ENCODE measurements at places on chromosomes 12 and 14.

GRCh38 chr12:109642506-109643132, 69.0 kb downstream of the MVK start:
- no peak for DNase-seq

GRCh38 chr12:29148596-29148910, 525 bp upstream of the FAR2 start:
- peak; percentile 67 for DNase-seq

DNA sequence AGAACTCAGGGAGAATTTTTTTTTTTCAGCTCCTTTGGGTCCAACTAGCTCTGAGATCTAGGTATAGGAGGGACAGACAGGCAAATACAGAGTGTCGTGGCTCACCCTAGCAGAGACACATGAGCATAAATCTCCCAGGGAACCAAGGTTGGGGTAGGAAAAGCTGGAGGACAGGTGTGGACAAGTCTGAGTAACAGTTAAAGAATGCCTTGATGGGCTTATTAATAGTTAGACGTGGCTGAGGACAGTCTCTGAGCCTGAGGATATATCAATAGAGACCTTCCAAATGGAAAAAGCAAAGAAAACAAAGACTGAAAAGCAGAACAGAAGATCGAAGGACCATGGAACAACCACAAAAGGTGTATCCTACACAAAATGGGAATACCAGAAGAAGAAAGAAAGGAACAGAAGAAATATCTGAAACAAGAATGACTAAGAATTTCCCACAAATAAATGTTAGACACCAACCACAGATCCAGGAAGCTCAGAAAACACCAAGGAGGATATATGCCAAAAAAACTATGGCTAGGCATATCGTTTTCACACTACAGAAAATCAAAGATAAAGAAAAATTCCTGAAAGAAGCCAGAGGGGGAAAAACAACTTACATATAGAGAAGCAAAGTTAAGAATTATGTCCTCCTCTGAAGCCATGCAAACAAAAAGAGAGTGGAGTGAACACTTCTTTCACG, 80.9 kb downstream of the PTPRB start:
- no peak for DNase-seq

DNA sequence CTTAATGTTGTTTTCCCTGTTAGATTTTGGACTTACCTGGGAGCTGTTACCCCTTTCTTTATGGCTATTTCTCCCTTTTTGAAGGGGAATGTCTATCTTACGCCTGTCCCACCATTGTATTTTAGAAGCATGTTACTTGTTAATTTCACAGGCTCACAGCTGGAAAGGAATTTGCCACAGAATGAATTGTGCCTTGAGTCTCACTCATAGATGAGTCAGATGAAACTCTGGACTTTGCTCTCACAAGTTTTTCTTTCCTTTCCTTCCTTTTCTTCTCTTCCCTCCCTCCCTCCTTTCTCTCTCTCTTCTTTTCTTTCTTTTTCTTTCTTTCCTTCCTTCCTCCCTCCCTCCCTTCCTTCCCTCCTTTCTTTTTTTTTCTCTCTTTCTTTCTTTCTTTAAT, 9.3 kb upstream of the ATF7IP start:
- no peak for DNase-seq

GRCh38 chr12:71999795-72000194, 61.1 kb downstream of the TPH2 start:
- DNase-seq, result no peak

DNA sequence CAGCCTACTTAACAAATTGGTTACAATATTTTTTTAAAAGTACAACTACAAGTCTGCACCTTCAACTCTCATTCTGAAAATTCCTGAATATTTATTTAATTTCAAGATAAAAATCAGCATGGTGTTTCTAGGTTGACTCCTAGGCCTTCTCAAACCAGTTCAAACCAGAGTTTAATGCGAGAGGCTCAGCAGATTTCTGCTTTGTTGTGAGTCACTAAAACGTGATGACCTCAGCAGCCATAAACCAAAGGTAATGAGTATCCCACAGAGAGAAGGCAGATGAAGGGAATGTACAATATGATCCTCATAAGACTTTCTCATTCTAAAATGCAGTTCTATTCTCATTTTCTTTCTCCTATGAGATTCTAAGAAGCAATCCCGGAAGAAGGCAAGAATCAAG, 1.5 kb downstream of the PRDM4 start:
- DNase-seq, result peak; percentile 81

DNA sequence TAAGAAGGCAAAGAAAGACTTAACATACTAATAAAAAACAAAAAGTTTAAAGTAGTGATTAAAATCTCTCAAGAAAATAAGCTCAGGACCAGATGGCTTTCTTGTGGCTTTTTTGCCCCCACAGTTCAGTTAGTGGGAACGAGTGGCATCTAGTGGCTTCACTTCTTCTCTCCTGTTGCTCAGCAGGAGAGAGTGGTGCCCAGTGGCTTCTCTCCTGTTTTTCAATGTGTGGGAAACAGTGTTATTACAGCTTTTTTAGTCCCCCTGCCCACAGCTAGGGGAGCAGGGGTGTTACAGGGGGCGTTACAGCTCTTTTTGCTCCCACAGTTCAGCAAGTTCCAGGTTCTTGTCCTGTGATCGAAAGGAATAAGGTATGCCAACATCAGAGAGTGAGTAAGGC, 135.2 kb downstream of the RERGL start:
- no peak for DNase-seq

GRCh38 chr14:33911046-33911445, 39.8 kb downstream of the EGLN3 start:
- DNase-seq, result no peak

- no peak for DNase-seq
These were observed 59.7 kb downstream of the E2F7 start for GRCh38 chr12:77005611-77006098.

- DNase-seq, result no peak
These were observed 5.0 kb downstream of the CLEC12B start for GRCh38 chr12:10015450-10015849.

DNA sequence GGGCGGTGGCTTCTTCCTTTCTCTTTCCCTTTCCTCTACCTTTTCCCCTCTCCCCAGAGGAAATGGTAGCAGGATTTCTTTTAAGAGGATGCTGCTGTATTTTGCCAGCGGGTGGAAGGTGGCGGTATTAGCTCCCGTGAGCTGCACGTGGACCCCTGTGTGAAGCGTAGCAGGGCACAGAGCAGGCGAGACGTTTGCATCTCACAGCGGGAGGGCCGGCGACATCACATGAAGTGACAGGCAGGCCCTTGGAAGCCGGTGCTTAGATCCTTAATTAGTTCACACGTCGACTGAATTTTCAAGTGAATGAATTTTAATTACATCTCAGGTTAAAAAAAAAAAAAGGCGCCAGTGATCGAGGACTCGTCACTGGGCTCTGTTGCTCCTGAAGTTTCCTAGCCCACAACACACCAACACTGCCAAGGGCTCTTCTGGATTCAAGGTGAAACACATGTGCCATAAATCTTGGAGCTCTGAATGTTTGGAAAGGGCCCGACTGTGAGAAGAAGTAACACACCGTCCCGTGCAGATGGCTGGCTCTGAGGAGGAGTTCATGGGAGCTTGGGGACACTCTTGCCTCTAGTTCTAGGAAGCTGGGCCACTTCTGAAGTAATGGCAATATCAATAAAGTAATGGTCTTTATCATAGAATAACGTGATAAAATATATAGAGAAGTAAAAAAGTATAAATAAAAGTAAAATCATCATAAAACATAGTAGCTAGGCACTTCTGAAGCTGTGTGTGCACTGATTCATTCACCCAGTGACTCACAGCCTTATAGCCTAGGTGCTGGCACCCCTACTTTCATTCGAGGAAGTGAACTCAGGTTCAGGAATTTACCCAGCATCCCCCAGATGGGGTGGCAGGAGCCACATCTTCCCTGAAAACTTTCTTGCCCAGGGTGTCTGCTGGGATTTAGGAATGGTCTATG, 75.3 kb downstream of the AACS start:
- no peak for DNase-seq

DNA sequence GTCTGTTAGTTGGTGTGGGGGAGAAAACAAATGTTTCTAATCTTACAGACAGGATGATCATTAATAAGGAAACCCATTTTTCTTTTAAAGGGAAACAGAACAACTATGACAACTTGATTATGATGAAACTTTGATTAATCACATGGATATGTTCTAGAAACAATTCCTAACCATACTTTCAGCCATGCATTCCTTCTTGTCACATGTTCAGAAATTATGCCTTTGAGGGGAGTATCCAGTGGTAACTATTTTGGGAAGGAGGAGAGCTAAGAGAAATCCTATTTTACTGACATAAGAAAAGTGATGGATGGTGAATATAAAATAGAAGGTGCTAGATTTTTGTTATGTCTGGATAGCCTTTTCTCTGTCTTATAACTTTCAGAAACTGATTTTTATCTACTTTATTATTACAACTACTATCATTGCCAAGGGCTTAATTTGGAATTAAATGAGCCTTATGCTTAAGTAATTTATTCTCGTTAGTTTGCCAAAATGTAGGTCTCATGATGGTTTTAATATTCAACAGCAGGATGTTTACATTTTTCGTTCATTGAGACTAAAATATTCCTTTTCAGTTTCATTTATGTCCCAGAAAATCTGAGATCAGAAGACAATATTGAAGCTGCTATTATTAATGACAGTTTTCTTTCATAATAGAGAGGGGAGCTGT, 200.1 kb downstream of the TMTC2 start:
- no peak for DNase-seq

GRCh38 chr12:102484017-102484416, 3.7 kb upstream of the IGF1 start:
- DNase-seq, result no peak

Measured in islet precursor cell (in vitro differentiated cells).